ENCODE measurements at places on chromosomes 13 and 19.

DNA sequence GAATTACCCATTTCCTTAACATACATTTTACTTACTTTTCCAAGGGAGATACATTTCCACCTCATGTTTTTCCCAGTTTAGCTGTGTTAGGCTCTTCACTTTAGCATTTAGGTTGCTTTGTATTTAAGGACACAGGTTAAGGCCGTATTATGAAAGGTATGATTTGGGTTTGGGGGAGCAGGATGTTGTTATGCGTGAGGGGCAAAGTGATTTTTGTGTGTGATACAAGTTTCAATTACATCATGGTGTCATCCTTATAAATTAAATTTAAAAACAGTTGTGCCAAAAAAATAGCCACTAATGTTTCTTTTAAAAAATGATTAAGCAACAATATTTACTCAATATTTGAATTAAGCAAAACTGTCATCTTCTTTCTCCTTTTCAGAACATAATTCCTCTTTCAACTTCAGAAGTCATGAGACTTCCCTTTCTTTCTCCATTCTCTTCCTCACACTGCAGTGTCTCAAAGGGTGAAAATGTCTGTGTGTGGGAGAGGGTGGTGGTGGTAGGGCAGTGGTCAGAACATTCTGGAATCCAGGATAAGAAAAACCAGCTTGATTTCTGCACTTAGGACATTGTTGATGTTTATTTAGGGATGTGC lies 126.2 kb downstream of the KCNRG start:
- no peak for DNase-seq

GRCh38 chr13:109246001-109246400 lies 540.4 kb downstream of the IRS2 start:
- no peak for DNase-seq

- DNase-seq, result no peak
Measured at GRCh38 chr13:90910018-90910639, 437.4 kb upstream of the MIR17HG start.

- no peak for DNase-seq
Measured at GRCh38 chr13:75771818-75772217, 135.7 kb downstream of the LMO7 start.

GRCh38 chr19:34244611-34245299 lies 9.6 kb upstream of the GARRE1 start:
- DNase-seq, result no peak

GRCh38 chr19:49430172-49430677 lies 5.0 kb downstream of the GFY start:
- no peak for DNase-seq

GRCh38 chr19:6358003-6358402 lies 3.3 kb upstream of the CLPP start:
- no peak for DNase-seq

- DNase-seq, result no peak
Measured at GRCh38 chr13:108915095-108915633, 285.8 kb downstream of the MYO16 start.

GRCh38 chr13:51961493-51962403 lies 49.5 kb downstream of the ATP7B start:
- no peak for DNase-seq

- DNase-seq, result no peak
Measured at GRCh38 chr13:67137044-67137735, 92.9 kb downstream of the PCDH9 start.

GRCh38 chr13:101977475-101977874 lies 424.4 kb downstream of the FGF14 start:
- DNase-seq, result no peak

DNA sequence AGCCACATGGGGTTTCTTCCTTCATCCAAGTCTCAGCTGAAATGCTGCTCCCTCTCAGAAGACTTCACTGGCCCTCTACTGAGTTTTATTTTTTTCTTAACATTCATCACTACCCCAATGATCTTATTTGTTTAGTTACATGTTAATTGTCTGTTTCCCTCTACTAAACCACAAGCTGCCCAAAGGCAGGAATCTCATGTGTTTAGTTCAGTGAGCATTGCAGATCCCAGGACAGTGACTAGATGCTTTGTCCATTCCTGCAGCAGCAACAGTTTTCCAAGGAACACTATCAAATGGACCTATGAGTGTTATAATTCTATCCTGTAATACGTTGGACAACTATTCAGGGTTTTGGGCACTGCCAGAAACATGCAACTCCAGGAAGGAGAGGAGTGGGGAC lies 93.1 kb downstream of the RNASEH2B start:
- no peak for DNase-seq

DNA sequence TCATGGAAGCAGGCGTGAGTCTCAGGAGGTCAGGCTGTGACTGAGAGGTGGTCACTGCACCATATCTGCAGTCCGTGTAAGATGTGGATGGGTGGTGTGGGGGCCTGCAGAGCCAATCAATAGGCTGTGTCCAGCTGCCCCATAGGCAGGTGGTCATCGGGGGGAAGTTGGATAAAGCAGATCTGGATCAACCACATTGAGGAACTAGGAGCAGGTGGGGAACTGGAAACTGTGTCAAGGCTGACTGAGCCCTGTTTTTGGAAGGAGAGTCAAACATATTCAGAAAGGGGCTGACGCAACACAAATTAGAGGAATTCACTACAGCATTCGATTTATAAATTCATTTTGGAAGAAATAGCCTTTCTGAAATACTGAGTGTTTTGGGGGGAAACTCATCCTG lies 15.0 kb downstream of the CLEC4M start:
- DNase-seq, result no peak

- peak; percentile 59 for DNase-seq
Measured at GRCh38 chr19:19372656-19373416, 32.6 kb upstream of the GATAD2A start.

- DNase-seq, result no peak
Measured at GRCh38 chr19:29812881-29813275, 1.1 kb downstream of the CCNE1 start.

GRCh38 chr13:108495646-108496361 lies 133.6 kb upstream of the MYO16 start:
- no peak for DNase-seq

DNA sequence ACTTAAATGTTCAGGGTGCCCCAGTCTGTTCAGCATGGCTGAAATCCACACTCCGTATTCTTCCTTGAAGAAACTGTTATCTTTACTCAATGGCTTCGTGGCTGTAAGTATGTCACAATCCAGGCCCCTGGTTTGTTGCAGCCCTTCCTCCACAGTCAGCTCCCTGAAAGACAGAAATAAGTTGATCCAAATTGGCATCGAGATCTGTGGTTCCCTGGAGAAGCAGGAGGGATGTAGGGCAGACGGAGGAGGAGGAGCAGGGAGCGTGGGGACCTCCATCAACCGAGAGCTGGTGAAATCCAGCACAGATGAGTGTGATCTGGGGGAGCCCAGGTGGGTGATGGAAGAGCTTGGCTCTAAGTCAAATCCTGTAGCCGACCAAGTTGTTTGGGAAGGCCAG lies 304 bp downstream of the TSPAN16 start:
- no peak for DNase-seq

GRCh38 chr19:52748336-52748950 lies 13.6 kb upstream of the ZNF611 start:
- DNase-seq, result no peak

DNA sequence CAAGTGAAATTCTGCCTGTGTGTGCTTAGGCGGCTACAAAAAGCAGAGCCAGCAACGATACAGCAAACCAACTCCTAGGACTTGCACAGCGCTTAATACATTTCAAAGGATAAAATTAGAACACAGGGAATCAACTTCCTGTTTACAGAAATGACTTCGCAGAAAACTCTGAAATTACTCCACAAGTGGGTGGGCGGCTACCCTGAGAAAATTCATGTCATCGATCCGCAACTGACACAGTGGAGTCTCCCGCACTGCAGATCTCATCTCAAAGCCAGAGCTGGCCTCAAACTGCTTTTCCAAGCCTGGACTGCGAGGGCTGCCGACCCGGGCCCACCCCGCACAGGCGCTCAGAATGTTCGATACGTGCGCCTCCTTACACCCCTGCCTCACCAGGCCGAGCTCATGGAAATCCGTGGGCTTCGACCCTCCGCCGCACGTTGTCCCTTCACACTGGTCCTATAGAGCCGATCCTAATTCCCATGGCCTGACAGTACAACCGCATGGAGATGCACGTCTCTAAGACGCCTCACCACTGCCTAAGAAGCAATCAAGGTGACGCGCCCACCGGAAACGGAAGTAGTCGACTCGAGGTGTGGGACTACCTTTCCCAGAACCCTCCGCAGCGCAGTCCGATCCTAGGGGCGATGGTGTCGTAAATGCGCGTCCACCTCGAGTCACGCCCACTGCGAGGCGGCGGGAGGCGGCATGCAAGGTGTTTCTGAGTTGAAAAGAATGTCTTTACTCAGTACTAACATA lies at the start of gene ZNF229:
TSS of gene ZNF229 (minus strand) at position 557 of the 759 bp plus-strand sequence. CDS start 5,625 bp downstream, outside the sequence.
- peak; percentile 66 for DNase-seq

- no peak for DNase-seq
Measured at GRCh38 chr19:38329651-38330050, 6.0 kb upstream of the CATSPERG start.

GRCh38 chr13:97723655-97724054 lies 229.8 kb upstream of the IPO5 start:
- no peak for DNase-seq

DNA sequence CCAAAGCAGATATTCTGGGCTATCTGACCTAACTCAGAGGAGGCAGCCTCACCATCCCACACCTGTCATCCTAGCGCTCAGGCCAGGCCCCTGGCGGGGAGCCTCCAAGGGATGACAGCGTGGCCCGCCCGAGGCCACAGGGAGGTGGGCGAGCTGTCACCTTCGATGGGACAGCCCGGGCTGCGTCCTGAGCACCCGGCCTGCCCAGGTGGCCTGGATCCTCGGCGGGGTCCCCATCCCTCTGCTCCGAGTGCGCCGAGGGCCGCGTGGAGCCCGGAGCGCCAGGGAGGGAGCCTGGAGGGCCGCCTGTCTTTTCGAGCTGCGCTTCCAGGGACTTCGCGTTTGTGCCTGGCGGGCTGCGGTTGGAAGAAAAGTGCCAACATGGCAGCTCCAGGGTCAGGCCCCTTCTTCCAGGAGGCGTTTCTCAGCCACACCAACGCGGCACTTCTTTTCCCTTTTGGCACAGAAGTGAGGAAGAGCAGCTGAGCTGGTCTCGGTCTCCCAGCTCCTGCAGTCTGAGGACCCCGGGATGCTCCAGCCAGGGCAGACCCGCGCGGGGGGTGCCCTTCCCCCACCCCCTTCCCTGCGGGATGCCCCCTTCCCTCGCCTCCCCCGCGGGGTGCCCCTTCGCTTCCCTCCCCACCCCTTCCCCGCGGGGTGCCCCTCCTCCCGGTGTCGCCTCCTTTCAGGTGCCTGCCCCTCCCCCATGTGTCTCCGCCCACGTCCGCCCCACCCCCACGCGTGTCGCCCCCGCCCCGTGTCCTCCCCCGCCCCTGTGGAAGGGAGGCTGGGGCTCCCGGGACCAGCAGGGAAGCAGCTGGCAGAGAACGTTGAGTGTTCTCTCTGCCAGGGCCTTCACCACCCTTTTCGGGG lies 42.3 kb downstream of the GJA3 start:
- DNase-seq, result peak; percentile 24

DNA sequence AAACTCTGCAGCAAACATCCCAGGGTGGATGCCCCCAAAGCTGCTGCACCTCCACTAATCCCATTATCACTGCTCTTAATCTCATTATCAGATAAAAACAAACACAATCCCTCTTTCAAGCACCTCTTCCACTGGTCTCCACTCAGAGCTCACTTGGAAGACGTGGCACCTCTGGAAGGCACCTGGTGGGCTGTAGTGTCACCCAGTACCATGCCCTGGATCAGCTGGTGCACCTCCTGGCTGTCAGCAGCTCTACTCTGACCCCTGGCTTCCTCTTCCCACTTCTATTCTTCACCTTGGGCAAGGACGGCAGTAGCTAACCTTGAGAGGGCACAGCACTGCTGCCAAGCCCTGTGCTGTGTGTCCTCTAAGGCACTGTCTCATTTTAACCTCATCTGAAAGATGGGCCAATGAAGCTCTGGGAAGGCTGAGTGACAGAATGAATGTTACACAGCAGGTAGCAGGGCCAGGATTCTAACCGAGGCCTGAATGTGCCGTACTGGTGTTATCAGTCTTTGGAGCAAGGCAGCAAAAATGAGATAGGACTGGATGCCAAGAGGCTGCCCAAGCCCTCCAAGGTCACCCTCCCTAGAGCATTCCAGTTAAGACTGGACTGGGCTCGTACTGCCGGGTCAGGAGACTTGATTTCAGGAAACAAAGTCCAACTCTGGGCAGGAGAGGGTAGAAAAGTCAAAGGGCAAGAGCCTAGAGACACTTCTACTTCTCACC lies 7.4 kb downstream of the BRD4 start:
- no peak for DNase-seq

- DNase-seq, result no peak
Measured at GRCh38 chr13:37348916-37349643, 243.6 kb upstream of the CSNK1A1L start.

- no peak for DNase-seq
Measured at GRCh38 chr19:56189785-56190184, 7.8 kb downstream of the ZSCAN5B start.

DNA sequence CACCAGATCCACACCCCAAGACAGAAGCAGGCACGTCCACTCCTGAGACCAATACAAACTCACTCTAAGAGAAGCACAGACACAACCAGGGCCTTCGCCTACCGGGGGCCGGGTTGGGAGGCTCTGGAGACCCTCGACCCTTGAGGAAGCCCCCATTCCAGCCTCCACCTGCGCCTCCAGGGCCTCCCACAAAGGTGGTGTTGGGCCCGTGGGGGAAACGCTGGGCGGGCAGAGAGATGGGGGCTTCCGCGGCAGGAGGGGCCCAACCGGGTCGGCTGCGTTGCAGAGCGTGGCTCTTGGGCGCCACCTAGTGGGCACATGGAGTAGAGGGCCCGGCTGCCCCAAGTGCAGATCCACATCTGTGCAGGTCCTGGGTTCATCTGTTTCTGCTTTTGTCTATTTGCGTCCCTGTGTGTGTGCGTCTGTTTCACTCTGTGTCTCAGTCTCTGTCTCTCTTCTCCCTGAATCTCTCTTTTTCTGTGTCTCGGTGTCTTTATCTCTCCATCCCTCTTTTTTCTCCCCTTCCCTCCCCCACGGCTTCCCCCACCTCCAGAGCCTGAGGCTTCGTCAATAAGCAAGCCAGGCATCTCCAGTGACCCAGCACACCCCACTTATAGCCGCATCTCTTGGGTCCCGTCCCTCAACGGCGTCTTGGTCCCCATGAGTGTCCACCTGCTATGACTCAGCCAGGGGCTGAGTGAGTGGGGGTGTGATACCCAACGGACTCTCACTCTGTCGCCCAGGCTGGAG lies 10.5 kb upstream of the TINCR start:
- DNase-seq, result peak; percentile 72
